Urinary bladder (tissue), 4 donors: ENCODE measurements at places on chromosomes 2 and 18. TPM values are rescaled to one million over a fixed set of nuclear protein-coding genes. Genes with fewer than 3 reads are reported as not detected.

GRCh38 chr18:23967321-23968089, 47.0 kb upstream of the TTC39C start:
- no peak for DNase-seq

- DNase-seq, result no peak
These were observed 4.1 kb upstream of the TMEM18 start for GRCh38 chr2:681312-681711.

- DNase-seq, result no peak
These were observed 196.4 kb downstream of the NOL4 start for GRCh38 chr18:34028324-34028723.

DNA sequence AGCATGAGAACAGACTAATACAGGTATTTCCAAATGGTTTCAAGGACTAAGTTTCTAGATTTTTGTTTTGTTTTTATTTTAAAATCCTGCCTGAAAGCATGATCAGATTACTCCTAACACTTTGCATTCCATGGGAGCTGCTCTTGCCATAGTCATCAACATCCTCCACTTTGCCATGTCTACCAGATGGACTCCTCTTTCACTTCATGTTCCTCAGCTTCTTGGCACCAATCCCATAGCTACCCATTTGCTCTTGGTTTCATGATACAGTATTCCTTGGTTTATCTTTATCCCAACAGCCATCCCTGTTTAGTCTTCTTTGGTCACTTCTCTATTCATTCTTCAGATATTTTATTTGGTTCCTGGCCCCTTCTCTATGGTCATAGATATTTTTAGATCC, 154.2 kb upstream of the CCDC195 start:
- DNase-seq, result no peak

GRCh38 chr2:7795778-7796563, 878.8 kb downstream of the RNF144A start:
- DNase-seq, result peak; percentile 17

LOXHD1 gene
- 1.2 TPM for total RNA-seq

SIX2 gene
- 2.7 TPM for total RNA-seq

GRCh38 chr2:10514743-10515142, 66.6 kb upstream of the ODC1 start:
- no peak for DNase-seq

DNA sequence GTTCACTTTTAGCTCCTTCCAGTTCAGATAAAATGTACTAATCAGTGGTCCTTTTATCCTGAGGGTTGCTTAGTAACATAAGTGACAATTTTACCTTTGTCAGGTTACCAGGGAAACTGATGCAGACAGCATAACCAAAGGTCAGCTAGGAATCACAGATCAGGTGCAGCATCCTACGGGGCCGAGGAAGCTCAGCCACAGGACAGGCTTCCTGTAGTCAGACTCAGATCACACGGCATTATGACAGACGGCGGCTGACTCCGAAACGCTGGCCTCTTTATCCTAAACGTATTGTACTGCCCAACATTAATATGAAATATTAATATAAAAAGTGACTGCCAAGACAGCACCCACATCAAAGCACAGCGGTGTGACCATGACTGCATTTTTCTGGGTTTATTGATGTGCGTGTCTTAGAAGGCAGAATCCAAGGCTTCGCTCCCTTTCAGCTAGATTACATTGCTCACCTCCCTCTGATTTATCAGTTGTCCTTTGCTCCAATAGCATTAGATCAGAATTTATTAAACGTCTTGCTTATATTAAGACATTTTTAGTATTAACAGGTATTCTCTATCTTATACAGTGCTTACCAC, 444.5 kb downstream of the CMPK2 start:
- no peak for DNase-seq

ADGRF3 gene
- total RNA-seq, result 0.37 TPM

RAPH1 gene
- total RNA-seq, result 47.7 TPM

SLC11A1 gene
- total RNA-seq, result 1.7 TPM

C2orf81 gene
- 0.74 TPM for total RNA-seq

- DNase-seq, result no peak
These were observed 897.0 kb downstream of the CPS1 start for GRCh38 chr2:211453311-211453887.

GRCh38 chr2:24586955-24587354, 95.9 kb downstream of the NCOA1 start:
- no peak for DNase-seq

GRCh38 chr2:140639628-140640027, 1491.2 kb downstream of the LRP1B start:
- DNase-seq, result no peak

- no peak for DNase-seq
These were observed 476 bp downstream of the VSNL1 start for GRCh38 chr2:17540813-17541530.

POTEI gene
- total RNA-seq, result 0.05 TPM

- DNase-seq, result no peak
These were observed 62.1 kb upstream of the SMIM21 start for GRCh38 chr18:75489493-75490190.

DNA sequence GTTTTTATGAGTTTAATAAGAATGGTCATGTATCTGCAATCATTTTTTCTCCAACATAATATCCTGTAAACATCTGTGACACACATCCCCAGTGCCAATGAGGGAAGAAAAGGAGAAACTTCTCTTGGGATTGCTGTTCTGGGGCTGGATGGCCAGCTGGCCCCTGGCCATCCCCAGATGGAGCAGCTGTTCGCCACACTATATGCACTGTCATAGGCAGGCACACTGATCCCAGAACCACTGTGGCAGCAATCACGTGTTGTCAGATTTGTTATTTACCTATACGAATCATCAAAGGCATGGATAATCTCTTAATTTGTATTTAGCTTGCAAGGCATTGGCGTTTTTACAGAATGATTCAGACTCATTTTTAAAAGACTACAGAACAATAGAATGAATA, 167.6 kb upstream of the ACAA2 start:
- DNase-seq, result no peak

PRKCE gene
- 29.7 TPM for total RNA-seq

AP1S3 gene
- total RNA-seq, result 10.0 TPM

DNA sequence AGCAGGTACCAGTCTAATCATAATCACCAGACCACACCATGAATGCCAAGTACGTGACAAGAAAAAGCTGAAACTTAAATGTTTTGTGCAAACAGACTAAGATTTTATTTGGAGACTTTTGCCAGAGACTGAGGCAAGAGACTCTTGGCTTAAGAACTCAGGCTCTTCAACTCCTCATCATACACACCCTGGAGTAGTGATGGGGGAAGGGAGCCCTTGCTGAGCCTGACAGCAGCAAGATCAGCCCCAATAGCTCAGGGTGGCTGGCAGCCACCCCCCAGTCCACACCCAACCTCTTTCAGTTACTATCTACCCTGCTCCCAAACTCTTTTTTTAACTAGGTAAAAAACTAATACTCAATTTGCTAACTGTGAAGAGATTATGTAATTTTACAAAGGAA, 114.8 kb downstream of the CCBE1 start:
- no peak for DNase-seq
